ENCODE measurements at places on chromosomes 16 and 17.

- DNase-seq: no peak
Measured at GRCh38 chr17:32794533-32795246, 82.2 kb downstream of the MYO1D start.

DNA sequence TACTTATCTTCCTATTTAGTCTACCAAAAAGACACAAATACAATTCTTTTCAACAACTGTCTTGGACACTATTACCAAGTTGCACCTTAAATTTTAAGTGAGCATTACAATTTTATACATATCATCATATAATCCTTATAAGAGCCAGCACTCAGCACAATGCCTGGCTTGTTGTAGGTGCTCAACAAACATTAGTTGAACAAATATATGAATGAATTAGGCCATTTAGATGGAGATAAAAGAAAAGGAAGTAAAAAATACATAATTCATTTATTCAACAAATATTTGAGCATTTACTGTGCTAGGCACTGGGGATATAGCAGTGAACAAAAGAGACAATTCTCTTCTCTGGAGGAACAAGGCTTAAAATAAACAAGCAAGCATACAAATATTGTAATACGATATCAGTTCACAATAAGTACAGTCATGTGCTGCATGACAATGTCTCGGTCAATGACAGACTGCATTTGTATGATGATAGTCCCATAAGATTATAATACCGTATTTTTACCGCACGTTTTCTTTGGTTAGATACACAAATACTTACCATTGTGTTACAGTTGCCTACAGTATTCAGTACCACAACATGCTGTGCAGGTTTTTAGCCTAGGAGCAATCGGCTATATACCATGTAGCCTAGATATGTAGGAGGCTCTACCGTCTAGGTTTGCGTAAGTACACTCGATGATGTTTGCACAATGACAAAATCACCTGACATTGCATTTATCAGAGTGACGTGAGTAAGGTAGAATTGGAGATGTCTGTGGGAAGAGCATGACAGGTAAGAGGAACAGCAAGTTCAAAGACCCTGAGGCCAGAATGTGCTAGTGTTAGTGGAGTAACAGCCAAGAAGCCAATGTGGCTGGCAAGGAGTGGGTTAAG is 86.4 kb upstream of the HS3ST2 start:
- DNase-seq: no peak

- DNase-seq: no peak
Measured at GRCh38 chr17:38604479-38605403, 1.0 kb downstream of the SRCIN1 start.

DNA sequence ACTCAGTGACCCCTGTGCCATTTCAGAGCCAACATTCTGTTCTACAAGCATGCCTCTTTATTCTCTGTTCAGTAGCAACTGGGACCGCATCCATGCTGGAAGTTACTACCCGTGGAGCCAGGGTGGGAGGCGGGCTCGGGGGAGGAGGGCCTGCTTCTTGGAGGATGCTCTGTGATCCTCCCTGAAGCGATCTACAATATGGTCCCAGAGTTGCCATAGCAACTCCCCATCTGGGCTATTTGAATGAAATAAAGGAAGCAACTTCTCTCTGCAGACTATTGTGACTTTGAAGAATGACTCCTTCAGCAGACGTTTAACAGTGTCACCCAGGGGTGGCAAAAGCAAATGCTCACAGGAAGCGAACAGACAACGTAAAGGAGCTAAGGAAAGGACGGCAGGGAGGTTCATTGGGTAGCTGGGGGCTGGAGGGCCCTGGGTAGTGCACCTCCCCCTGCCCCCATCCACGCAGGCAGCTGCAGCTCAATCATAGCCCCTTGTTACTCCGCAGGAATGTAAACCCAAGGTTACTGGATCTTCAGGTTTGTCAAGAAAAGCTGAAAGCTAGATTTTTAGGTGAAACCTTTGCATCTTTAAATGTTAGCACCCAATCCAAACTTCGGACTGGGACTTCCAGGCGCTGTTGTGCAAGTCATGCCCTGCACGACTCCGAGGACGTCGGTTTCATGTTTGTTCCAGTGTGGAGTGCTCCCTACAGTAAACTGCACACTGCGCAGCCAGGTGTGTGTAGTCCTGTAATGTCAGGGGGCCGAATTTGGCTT is 51.1 kb upstream of the MEAK7 start:
- DNase-seq: no peak

DNA sequence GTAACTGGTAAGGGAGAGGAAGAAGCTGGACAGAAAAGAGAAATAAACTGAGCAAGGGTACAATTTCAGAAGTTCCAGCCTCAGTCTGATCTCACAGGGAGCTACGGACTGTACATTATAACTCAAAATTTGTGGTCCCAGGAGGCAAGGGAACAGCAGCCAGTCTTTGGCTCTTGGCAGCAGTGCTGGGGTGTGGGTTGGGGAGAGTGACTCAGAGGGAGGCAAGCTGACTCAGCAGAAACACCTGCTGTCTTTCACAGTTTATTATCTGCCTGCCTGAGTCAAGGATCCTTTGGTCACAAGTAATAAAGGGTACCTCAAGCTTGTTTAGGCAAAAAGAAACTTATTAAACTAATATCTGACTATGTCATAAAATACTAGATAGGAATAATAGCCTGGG is 73.5 kb upstream of the KIF2B start:
- no peak for DNase-seq

DNA sequence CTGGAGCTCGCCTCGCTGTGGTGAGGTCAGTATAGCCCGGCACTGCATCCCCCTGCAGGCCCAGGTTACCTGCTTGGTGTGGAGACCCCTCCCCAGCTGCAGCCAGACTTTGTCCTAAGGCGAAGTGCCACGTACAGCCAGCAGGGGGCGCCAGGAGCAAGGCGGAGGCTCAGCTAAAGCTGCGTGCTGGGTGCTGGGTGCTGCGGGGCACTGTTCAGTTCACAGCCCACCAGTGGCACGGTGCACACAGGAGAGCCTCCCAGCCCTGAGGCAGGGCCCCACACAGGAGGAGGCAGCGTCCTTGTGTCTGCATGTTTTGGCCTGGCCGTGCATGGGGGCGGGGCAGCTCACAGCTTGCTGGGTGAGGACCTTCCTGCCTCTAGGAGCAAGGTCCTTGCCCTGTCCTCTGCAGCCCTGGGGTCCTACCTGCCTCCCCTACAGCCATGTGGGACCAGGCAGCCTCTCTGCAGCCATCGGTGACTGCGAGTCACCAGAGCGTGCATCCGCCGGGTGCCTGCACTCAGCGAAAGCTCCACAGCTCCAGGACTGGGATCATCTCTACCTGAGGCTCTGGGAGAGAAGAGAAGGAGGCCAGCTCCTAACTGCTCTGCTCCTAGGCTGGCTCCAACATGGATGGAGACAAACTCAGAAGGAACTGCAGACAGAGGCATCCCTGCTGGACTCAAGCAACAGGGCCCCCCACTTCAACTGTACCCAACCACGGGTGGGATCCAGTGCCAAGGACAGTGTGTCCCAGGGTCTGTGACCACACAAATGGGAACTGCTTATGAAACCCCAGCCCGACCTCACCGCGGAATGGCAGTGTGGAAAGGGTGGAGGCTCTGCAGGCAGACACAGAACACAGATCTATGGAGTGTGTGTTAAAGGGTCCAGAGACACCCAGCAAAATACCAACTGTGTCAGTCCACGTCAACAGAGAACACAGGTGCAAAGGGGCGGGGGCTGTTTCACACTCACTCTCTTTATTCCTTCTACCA is 19.0 kb downstream of the SLC7A5 start:
- peak; percentile 60 for DNase-seq

DNA sequence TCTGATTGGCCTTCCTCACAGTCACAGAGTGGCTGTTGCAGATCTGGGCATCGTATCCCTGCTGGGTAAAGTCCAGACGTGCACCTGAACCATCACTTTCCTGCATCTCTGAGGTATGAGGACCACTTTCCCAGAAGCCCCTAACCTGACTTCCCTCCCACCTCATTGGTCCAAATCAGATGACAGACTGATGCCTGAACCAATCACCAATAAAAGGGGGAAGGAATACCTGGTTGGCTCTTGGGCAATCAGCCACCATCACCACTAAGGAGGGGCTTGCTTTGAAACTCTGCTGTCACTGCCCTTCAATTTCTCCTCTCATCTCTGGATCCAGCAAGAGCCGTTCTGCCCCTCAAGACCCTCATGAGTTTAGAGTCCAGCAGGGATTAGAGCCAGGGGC is 13.6 kb upstream of the WFDC1 start:
- no peak for DNase-seq

Data from inflammatory macrophage (primary cell).